CMK (cell line): ENCODE measurements at places on chromosomes 6 and 20.
A peak's percentile ranks its signal among the peaks of the same experiment; 100 is the strongest.

- no peak for DNase-seq
Observed at GRCh38 chr6:81636930-81637568, 115.4 kb downstream of the TENT5A start.

GRCh38 chr6:2752477-2753109 lies 1.9 kb upstream of the MYLK4 start:
- DNase-seq = no peak

- no peak for DNase-seq
Observed at GRCh38 chr6:36666287-36666686, 12.2 kb upstream of the CDKN1A start.

DNA sequence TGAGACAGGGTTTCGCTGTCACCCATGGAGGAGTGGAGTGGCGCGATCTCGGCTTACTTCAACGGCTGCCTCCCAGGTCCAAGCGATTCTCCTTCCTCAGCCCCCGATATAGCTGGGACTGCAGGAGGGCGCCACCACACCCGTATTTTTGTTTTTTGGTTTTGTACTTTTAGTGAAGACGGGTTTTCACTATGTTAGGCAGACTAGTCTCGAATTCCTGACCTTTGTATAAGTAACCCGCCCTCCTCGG lies 115.4 kb upstream of the BTN3A2 start:
- DNase-seq = peak; percentile 22

- DNase-seq = no peak
Observed at GRCh38 chr6:21915707-21916260, 322.2 kb downstream of the SOX4 start.

DNA sequence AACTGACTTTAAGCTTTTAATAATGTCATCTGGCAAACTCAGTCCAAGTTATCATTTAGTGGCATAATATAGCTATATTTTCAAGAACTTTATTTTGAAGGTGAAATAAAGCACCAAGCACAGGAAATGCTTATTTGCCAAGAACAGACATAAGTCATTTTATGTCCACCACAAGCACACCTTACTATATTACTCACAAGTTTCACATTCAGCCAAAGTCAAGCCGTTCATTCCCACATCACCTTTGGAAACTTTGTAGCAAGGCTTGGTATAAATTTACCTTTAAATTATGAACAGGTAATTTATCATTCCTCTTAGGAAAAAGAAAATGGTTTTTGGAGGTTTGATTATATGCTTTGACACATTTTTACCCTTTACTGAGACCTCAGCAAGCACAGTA lies 236.8 kb upstream of the FKBP1C start:
- no peak for DNase-seq
